Femur (tissue), 1 donor: ENCODE measurements at places on chromosomes 7 and 10.

- no peak for DNase-seq
Observed at GRCh38 chr7:5627745-5628547, 153.5 kb downstream of the RNF216 start.

GRCh38 chr7:141990011-141990725 is 5.5 kb upstream of the MGAM start:
- no peak for DNase-seq

DNA sequence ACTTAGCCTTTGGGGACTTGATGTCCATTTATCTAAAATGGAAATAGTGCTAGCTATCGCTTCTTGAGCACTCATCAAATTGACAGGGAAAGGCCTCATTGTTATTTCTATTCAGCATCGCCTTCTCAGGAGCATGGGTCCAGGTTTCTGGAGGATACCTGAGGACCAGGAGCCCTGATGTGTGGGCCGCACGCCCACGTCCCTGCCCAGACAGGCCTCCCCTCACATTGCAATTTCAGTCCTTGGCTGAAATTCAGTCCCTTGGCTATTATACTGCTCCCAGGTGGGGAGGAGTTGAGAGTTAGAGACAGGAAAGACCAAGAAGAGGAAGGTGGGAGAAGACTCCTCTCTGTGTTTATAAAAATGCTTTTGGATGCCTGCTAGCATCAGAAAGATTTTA is 38.9 kb downstream of the GPRIN2 start:
- DNase-seq, result no peak

- DNase-seq, result no peak
Observed at GRCh38 chr10:734481-734880, 45.0 kb upstream of the DIP2C start.

GRCh38 chr7:106059556-106059955 is 52.6 kb downstream of the SYPL1 start:
- DNase-seq, result no peak

DNA sequence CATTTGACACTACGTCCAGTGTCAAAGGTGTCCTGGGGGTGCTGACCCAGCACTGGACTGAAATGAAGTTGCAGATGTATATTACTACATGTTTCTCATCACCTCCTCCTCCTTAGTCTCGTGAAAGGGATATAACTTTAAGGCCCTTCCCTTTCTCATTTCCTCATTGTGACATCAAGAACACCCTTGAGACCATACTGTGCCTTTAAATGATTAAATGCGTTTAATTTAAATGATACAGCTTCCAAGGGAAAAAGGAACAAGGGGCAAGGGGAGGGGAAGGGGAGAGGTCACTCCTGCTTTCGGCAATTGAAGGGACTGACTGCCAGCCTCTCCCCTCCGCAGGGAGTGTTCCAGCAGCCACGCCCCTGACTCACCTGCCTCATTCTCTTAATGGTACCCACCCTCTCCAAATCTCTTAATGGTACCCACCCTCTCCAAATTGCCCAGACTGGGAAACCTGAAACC is 80.5 kb upstream of the KMT2E start:
- DNase-seq, result no peak

DNA sequence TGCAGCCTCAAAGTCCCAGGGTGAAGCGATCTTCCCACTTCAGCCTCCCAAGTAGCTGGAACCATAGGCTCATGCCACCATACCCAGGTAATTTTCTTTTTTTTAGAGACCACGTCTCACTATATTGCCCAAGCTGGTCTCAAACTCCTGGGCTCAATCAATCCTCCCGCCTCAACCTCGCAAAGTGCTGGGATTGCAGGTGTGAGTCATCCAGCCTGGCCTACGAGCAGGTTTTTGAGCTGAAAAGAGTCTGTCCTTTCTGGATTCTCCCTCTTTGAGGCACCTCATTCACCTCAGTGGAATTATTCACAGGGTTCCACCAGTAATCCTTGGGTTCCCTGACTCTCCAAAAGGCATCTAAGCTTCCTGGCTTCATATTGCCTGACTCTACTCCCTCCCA is 7.6 kb upstream of the LEP start:
- no peak for DNase-seq

DNA sequence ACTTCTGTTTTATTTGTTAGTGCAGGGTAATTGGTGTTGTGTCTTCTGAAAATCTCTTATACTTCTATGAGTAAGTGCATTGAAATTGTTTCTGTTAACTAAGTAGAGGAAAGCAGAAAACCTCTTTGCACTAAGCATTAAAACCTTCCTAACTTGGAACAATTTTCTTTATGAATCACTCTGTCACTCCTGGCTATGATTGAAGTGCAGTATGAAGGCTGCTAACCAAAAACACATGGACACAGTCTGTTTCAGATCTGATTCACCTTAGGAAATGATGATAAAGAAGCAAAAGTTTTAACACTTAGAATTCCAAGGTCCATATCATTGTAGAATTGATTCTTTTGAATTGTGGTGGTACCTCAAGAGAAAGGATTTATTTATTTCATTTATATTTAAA is 41.9 kb downstream of the MET start:
- DNase-seq, result no peak

DNA sequence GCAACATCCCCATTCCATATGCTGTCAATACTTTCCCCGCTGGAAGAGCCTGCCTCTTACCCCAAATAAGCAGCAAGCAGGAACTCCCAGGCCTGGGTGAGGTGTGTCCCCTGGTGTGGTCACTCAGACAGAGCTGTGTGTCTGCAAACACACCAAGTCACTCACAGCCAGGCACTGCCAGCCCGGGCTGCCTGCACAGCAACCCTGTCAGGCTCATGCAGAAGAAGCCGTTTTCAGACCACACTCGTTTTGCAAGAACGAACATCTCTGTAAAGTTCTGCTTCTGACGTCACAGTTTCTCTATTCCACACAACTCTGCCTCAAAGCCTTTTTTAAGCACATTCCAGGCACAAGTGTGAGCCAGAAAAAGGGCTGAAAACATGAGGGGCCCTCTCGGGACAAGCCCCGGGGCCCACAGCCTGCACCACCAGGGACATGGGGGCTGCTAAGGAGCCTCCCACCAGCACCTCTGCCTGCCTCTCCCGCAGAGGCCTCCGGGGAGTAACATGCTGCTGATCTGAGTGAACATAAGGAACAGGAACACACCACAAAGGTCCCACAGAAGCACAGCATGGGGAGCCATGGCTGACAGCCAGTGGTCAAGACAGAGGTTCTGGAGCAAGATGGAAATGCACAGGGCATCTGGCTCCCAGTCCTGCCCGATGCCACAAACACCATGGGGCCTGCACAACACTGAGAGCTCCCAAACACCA is 11.4 kb downstream of the PTPRN2 start:
- DNase-seq, result no peak

DNA sequence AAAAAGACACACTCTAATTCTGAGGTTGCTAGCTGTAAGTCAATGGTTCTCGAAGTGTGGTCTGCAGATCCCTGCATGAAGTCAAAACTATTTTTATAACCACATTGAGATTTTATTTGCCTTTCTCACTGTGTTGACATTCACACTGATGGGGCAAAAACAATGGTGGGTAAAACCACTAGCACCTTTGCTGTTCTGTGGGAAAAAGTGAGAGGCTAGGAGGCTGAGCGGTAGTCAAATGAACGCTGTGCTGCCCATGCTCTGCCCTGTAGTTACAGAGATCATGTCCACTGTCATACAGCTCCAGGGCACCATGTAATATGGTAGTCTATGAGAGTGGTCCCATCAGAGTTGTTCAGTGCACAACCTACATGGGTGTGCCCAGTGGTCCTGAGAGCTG is 21.6 kb upstream of the PDCD4 start:
- no peak for DNase-seq

GRCh38 chr10:82821043-82821442 is 946.0 kb downstream of the NRG3 start:
- DNase-seq, result no peak

GRCh38 chr7:131014906-131015656 is 281.1 kb upstream of the KLF14 start:
- DNase-seq, result no peak

- DNase-seq, result no peak
Observed at GRCh38 chr10:118213436-118213835, 128.7 kb downstream of the FAM204A start.

- no peak for DNase-seq
Observed at GRCh38 chr10:113820507-113820906, 33.4 kb downstream of the DCLRE1A start.
